Fibroblast of the aortic adventitia (primary cell): ENCODE measurements at places on chromosomes 5 and 9. TPM values are rescaled to one million over a fixed set of nuclear protein-coding genes. Genes with fewer than 3 reads are reported as not detected.

GRCh38 chr5:93681432-93681831, 60.0 kb downstream of the POU5F2 start:
- no peak for DNase-seq

PTTG1 gene
- 107 and 154 TPM in 2 replicates for total RNA-seq

DNA sequence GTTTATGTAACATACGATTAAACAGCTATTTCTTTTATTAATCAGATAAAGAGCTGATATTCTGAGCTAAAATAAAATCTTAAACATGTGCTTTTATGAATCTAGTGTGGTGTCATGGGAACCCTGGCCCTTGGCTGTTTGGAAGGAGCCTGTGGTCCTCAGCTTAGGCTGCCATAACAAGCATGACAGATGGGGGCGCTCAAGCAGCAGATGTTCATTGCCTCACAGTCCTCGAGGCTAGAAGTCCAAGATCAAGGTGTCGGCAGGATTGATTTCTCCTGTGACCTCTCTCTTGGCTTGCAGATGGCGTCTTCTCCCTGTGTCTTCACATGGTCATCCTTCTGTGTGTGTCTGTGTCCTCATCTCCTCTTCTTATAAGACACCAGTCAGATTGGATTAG, 448.2 kb downstream of the GADD45G start:
- no peak for DNase-seq

- no peak for DNase-seq
These were observed 34.5 kb upstream of the TCF7 start for GRCh38 chr5:134079748-134080581.

DNA sequence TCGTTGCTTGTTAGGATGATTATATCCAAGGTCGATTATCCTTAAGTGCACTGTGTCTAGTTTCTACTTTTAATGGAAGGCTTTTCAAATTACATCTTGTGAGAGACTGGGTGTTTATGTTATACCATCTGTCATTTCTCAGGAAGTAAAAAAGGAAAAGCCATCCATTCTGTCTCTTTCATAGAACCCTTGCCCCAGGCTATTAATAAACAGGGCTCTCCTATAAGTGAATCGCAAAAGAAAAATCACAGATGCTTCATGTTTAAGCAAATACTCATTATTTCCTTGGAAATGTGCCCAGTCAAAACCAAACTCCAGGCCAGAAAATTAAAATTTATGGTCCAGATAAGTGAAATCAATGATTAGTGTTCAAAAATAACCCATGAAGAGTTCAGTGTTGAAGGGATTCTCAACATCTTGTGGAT, 58.1 kb downstream of the STARD4 start:
- peak; percentile 51 for DNase-seq

GRCh38 chr9:131080589-131080988, 15.7 kb upstream of the AIF1L start:
- DNase-seq: no peak

GRCh38 chr5:143428155-143428554, 24.7 kb upstream of the NR3C1 start:
- no peak for DNase-seq

TMEM267 gene
- total RNA-seq: 9.6 and 35.8 TPM in 2 replicates

- peak; percentile 17 for DNase-seq
These were observed 12.6 kb downstream of the RAPGEF1 start for GRCh38 chr9:131727184-131727759.

DNA sequence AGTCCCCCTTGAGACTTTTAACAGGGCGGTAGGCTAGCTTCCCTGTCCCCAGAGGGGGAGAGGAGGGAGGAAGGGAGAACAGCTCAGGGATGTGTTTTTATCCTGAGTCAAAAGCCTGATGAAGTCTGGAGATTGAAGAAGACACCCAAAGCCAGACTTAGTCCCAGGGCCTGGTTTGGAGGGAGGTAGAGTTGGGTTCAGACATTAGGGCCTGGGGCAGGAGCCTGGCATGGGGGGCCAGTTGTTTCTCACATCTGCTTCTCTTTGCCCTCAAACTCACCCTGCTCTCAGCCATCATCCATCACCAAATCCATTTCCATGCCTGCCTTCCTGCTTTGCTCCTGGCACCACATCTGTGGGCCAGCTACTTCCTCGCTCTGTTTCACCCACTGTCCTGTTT, 2.9 kb downstream of the MYORG start:
- no peak for DNase-seq

KLF9 gene
- 30.4 and 30.8 TPM in 2 replicates for total RNA-seq

HAPLN1 gene
- 1.3 TPM in 1 of 2 replicates, not detected in the other for total RNA-seq

- no peak for DNase-seq
These were observed 92.4 kb downstream of the RORB start for GRCh38 chr9:74589576-74589975.

- peak; percentile 96 for DNase-seq
These were observed 36.1 kb downstream of the DAP start for GRCh38 chr5:10724781-10725507.

DNA sequence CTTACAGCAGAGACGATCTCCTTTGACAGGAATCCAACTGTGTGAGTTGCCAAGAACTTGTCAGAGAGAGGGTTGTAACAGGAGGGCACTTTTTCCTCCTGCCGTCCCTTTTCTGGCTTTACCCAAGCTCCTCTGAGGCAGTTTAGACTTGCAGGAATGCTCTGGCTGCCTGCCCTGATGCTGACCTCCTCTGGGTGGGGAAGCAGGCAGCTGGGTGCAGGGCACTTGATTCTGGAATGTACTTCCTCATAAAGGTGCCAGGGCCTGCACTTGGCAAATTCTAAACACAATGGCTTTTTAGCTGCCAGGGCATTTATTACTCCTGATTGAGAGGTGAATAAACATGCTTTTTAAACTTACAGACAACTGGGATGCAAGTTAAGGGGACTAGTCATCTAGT, 190.4 kb downstream of the EPB41L4A start:
- DNase-seq: peak; percentile 74

DNA sequence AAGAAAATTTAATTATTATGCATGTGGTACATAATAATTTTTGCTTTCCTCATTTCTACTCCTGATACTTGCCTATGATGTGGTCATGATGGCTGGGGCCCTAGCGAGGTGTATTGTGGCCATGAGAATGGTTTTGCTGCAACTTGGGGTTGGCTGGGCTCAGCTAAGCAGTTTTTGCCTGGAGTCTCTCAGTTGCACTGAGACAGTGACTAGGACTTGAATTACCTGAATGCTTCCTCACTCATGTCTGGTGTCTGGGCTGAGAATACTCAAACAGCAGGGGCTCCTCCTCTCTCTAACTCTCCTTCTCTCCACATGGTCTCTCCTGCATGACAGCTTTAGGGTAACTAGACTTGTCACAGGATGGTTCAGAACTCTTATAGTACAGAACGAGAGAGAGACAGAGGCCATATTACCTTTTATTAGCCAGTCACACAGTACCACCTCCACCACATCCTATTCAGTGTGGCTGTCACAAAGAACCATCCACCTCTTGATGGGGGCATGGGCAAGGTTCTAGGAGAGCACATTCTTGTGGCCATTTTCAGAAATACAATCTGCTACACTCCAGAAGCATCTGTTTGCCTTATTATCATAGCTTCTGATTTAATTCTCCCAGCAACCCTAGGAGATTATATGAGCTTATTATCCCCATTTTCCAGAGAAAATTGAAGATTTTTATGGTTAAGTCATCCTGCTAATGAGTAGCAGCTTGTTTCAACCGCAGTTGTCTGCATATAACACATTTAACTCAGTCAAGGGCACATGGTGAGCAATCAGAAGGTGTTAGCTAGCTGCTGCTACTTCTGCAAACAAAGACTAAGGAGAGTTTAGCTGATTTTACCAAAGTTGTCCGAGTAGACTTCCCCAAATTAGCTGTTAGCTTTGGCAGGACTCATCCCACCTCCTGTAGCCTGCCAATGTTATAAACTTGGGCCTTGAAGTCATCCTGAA, 245.1 kb downstream of the DOCK8 start:
- DNase-seq: no peak

- DNase-seq: peak; percentile 55
These were observed 309.1 kb downstream of the ADAMTS6 start for GRCh38 chr5:65172486-65173129.

GRCh38 chr5:81748556-81748955, 2.3 kb downstream of the SSBP2 start:
- no peak for DNase-seq

- DNase-seq: no peak
These were observed 36.5 kb downstream of the SYK start for GRCh38 chr9:90838098-90838497.

DNA sequence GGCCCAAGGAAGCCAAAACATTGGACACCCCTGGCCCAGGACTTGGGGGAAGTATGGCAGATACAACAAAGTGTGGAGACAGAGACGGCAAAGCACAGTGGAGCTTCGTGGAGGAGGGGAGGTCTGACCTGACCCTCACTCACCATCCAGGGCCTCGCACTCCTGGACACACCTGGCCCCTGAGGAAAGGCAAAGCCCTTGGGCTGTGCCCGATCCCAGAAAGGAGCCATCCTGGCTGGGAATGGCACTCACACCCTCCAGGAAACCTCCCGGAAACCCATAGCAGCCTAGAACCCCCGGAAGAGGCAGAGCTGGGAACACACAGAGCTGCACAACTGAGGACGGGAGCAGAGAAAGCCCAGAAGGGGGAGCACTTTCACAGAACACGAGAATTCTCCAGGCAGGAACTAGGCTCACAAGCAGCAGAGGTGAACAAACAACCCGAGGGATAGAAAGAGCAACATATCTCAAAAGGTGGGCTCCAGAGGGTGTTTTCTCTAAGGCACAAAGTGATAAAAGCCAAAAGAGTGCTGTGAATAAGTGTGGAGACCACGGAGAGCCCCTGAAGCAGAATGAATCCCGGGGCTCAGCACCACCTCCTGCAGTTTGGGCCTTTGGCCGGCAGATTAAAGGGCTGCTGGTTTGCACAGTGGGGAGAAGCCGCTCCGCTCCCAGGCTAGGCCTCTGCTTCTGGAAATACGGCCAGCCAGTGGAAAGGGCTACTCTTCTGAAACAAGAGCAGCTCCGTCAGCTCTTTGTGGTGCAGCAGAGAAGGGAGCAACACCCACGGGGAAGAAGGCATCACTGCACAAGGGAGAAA, 108.2 kb downstream of the UBE2R2 start:
- peak; percentile 71 for DNase-seq

DNA sequence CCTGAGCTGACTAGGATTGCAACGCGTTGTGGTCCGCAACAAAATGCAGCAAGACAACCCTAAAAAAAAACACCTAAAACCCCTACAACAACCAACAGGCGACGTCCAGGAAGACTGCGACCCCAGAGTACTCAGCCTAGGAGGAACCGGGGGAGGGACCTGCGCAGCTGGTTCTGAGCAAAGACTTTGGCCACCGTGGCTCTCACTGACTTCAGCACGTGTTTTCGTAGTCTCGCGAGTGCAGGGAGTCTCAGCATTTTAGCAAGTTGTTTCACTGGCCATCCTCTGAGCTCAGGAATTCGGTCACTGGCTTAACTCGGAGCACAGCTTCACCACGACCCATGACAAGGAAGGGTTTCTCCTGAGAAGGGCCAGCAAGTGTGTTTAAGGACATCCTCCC, 8.6 kb upstream of the ZDHHC11 start:
- DNase-seq: no peak

DNA sequence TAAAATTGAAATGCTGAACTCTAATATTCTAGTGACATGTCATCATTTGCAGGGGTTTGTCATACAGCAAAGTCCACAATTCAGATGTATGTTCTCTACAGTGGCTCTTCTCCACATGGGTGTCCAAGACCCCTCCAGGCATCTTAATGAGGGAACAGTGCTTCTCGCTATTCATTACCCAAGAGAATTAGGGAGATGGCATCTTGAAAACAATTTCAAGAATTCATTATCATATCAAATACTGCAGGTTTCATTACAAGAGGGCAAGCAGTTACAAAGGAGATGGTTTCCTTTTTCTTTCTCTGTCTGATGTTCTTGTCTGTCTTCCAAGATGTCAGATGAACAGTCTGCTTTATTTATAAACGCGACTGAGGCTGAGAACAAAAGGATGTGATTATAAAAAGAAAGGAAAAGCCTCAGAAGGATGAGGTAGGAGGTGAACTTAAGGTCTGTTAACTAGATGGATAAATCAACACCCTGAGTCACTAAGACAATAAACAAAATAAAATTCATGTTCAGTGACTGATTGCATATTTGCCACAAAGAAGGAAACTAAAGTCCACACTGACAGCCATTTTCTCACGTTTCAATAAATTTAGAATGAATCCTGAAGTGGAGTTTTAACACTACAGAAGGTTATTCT, 326.7 kb upstream of the EFNA5 start:
- no peak for DNase-seq

DNA sequence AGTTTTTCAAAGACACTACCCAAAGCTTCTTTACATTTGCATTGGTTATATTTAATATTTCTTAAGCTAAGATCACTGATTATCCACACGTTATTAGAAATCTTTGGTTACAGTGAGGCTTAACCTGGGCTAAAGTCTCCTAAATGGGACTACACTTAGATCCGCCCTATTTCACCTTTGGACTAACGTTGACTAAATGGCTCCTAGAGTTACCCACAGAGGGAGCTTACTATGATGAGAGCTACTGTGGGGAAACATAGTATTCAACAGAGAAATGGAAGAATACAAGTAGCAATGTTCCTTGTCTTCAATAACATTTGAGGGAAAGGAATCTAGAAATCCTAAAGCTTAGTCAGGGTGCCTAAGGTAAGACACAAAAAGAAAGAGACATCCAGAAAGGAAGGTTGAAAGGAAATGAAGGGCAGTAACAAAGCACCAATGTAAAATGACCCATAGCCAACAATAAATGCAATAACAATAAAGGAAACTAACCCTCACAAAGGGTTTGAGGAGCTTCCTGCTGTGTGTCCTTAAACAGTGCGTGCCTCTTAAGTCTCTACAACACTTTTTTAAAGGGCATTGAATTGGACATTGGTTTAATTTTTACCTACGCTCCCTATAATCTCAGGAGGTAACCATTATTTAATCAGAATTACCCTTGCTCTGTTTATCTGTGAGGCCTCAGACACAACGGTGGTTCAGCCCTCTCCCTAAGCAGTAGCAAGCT, 217.1 kb downstream of the PJA2 start:
- no peak for DNase-seq

GRCh38 chr5:56476487-56476856, 243.3 kb upstream of the ANKRD55 start:
- DNase-seq: no peak

DNA sequence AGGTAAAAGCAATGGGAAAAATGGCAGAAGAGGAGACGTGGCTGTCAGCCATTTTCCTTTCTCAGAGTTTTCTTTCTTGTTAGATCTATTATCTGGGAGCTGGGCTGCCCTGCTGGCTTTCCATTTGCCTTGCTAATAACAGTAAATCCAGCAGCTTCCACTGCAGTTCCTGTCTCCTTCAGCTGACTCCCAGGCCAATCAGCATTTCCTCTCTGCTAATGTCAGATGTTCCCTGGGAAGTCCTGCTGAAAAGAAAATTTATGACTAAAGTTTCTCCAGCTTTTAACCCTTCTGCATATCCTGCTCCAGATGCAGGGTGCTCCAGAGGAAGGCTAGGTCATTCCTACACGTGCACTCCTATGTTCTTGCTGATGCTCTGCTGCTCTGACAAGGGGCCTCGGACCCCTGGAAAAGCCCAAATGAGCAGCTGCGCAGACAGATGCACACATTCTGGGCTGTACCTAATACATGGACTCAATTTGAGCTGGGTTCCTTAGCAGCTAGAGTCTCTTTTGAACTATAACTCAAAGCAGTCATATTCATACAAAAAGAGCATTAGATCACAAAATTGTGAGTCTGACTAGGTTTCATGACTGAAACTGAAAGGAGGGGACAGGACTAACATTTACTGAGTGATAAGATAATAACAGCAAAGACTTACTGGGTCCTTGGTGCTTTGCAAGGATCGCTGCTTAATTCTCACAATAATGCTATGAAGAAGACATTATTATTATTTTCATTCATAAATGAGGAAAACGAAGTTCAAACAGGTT, 182.2 kb downstream of the MAPKAP1 start:
- DNase-seq: no peak

ANXA6 gene
- total RNA-seq: 111 and 194 TPM in 2 replicates
